Bronchial epithelial cell (primary cell): ENCODE measurements at places on chromosomes 5 and 9. TPM values are rescaled to one million over a fixed set of nuclear protein-coding genes. Genes with fewer than 3 reads are reported as not detected.

DNA sequence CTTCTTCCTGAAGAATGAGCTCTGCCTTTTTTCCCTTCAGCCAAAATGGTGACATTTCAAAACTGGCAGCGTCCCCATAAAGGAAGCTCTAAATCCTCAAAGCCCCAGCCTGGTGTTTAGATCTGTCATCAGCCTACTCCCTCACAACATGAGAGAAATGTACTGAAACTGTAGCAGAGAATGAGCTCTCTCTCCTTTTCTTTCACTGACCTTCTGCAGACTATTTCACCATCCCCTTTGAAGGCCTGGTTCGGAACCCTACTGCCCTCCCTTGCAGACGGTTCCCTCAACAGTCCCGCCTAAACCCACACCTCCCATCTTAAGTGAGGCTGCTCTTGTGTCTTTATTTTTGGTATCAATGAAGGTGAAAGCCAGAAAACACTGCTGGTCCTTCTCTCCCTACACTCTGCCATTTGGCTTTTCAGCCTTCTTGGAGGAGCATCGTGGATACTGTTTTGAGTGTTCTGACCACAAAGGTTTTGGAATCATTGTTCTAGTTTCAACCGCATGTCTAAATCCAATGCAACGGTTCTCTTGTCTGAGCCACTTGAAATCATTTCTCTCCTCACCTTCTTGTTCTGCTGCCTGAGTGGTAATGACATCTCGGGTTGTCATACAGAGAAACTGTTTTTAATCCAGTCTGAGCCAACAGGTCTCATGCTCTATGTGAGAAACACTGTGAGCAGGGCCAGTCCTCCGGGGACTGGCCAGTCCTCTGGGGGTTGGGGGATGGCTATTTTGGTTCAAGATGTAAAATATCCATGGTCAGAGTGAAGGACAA is 39.0 kb downstream of the ITK start:
- no peak for DNase-seq

- DNase-seq: no peak
Observed at GRCh38 chr9:132241840-132242620, 80.2 kb downstream of the NTNG2 start.

DNA sequence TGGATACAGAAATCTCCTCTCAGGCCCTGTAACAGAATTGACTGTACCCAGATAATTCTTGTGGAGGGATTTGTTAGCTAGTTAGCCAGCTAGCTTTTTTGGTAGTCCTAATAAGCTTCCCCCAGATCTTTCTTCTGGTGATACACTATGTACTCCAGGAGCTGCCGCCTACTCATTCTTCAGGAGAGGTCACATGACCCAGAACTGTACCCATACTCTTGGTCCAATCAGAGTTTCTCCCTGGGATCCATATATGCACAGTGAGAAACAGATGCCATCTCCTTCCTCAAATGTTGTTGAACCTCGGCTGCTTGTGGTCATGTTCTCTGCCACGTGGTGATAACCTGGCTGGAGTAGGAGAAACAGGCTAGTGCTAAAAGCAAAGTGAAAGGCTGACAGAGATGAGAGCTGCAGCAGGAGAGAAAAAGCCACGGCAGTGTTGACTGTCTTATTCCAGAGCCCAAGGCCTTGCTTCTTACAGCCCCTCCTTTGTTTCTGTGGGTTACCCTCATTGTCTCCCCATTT is 123.0 kb upstream of the RFX3 start:
- DNase-seq: no peak

- DNase-seq: no peak
Observed at GRCh38 chr9:137462396-137462985, 3.4 kb upstream of the NSMF start.

Gene SGCD
- total RNA-seq: under 0.01 and 0.77 TPM in 2 replicates

Gene SV2C
- not detected in 2 replicates for total RNA-seq

Gene C9
- not detected in 2 replicates for total RNA-seq

Gene GMCL2
- total RNA-seq: not detected in 2 replicates
